Activated naive CD8-positive, alpha-beta T cell treated with anti-CD3 and anti-CD28 coated beads, Interleukin-2, amount 10 ng/mL, durations not matched to agents 7 days and 5 days (primary cell): ENCODE measurements at places on chromosomes 4 and X. TPM values are rescaled to one million over a fixed set of nuclear protein-coding genes. Genes with fewer than 3 reads are reported as not detected.
A peak's percentile ranks its signal among the peaks of the same experiment; 100 is the strongest.

DNA sequence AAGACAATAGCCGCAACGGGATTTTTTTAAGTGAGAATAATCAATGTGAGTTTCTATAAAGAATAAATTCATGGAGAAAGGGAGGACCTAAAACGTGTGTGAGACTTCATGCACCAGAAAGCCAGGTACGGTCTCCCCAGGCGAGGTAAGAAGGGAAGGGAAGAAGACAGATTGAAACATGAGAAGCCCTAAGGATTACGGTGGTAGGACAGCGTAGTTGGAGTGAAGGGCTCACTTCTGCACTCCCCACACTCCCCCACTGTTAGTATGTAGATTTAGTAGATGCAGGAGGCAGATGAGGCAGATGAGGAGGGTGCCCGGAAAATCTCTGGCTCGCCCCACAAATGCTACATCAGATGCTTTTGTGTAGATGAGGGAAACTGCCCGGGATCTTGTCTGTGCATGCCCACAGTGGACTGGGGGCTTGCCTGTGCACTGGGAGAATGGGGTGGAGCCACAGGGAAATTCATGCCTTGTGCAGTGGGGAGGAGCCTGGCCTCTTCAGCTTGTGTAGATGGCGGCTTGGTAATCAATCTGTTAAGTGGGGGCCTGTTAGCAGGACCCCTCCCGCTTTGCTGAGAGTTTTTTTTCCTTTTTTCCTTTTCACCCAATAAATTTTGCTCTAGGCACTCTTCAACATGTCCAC lies 1544.5 kb upstream of the TENM3 start:
- no peak for DNase-seq
- no peak overlapping the region for H3K27ac ChIP-seq
- H3K4me3 ChIP-seq = no peak overlapping the region
- no peaks in the 10 kb centered on the region for H3K4me1 ChIP-seq

- H3K27ac ChIP-seq = no peak overlapping the region
- H3K4me3 ChIP-seq = peak overlapping the region; percentile 48
- peaks cover 51% of the 10 kb centered on the region for H3K27me3 ChIP-seq
- DNase-seq = no peak
Measured at GRCh38 chrX:23332101-23332887, 2.4 kb upstream of the PTCHD1 start.

DNA sequence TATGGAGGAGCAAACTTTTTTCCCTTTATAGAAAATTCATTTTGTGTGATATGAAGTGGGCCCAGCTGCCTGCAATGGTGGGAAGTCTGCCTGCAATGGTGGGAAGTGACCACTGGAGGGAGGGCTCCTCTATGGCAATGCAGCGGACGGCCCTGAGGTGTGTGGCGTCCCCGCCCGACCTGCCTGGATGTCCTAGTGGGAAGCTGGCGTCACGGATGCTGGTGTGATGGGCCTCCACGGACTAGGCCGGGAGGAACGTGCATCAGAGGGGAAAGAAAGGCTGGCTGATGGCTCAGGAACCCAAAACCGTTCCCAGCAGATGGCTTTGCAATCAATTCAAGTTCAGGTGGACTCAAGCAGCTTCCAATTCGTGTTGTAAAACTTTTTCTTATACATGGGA lies 177.9 kb downstream of the AFAP1 start:
- peak; percentile 50 for DNase-seq
- H3K27ac ChIP-seq = no peak overlapping the region
- H3K4me3 ChIP-seq = no peak overlapping the region

DNA sequence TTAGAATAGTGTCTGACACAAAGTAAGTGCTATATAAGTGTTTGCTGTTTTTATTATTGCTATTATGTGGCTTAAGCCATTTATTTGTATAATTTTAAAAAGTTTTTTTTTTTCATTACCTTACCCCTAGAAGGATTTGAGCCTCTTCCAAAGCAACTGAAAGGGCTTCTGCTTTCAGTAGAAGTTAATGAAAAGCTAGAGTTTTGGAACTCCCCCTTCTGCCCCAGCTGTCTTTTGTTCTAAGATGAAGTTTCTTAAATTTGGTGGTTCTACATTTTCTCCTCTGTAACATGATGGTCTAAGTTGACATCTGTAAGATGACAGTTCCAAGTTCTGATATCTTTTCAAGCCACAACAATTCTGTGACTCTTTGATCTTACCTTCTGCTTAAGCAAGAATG lies 30.3 kb downstream of the FHIP1A start:
- H3K4me1 ChIP-seq = no peaks in the 10 kb centered on the region
- H3K27ac ChIP-seq = no peak overlapping the region
- no peak for DNase-seq
- no peak overlapping the region for H3K4me3 ChIP-seq
- no peaks in the 10 kb centered on the region for H3K36me3 ChIP-seq

DNA sequence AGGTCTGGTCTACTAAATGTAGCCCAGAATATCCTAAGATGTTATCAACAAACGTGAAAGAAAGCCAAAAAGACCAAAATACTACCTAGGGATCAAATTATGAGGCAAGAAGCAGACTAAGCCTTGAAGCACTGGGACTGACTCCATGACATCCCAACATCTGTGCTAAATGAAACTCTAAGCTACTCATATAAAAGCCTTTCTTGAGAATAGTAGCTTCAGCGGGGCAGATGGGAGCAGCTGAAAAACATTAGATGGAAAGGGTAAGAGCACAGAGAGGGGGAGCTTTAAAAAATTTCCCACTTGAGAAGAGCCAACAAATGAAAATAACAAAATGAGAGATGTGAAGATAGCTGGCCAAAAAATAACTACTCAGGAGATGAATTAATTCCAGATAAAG lies 81.7 kb downstream of the MAD2L1 start:
- no peaks in the 10 kb centered on the region for H3K36me3 ChIP-seq
- H3K27me3 ChIP-seq = no peaks in the 10 kb centered on the region
- H3K4me3 ChIP-seq = no peak overlapping the region

DNA sequence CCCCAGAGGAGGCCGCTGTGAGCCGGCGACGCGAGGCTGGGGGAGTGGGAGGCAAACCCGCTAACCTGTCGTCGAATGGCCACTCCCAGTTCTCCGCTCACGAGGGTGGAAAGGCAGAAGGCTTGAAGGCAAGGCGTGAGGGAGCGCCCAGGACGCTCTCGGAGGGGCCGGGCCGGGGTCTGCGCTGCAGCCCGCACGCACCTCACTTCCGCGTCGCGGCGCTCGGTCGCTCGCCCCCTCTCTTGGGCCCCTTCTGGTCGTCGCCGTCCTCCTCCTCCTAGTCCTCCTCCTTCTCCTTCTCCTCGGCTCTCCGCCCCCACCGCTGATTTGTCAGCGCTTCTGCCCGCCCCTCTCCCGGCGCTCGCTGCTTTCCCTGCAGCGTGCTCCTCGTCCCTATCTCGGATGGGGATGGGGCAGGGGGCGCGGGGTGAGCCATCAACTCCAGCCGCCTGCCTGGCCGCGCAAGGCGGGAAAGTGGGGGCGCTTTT lies at the start of gene SNCA:
Gene SNCA (minus strand): TSS at position 265 of the 488 bp plus-strand sequence. CDS start 1,494 bp downstream, outside the sequence.
- H3K27ac ChIP-seq = peak within 1 kb of the TSS; percentile 17
- H3K4me3 ChIP-seq = peak within 1 kb of the TSS; percentile 82
- peaks cover 22% of the 10 kb centered on the region for H3K4me1 ChIP-seq
- H3K27me3 ChIP-seq = peaks cover 69% of the 10 kb centered on the region

DNA sequence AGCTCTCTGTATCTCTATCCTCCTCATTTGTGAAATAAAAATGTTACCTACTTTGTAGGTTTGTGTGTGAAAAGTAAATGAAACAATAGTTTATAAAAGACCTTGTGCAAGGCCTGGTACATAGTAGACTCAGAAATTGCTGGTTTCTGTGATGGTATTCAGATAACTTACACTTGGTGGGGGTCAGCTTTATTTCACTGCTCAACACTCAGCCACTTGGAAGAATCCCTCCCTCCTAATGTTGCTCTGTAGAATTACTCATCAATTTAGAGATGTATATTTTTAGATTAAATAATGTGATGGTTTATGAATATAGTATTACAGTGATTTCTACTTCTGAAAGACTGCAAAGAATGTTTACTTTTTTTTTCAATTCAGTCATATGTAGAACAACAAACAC lies 32.7 kb downstream of the SMARCAD1 start:
- no peaks in the 10 kb centered on the region for H3K27me3 ChIP-seq
- H3K4me1 ChIP-seq = no peaks in the 10 kb centered on the region
- no peak overlapping the region for H3K4me3 ChIP-seq
- H3K27ac ChIP-seq = no peak overlapping the region

DNA sequence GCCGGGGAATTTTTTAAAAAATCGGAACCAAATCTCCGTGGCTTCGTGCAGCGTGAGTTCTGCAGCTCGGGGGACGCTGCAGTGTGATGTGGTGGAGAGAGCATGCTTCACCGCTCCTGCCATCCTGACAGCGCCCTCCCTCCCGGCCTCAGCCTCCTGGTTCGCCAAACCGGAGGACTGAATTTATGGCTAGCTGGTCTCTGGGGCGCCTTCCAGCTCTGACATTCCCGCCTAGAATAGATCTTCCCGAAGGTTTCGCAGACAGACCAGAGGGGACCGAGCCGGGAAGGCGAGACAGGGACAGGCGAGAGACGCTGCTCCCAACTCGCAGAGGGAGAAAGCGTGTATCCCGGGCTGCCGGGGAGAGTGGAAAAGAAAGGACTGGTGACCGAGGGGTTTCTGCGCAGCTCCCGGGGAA lies 25.9 kb downstream of the HOPX start:
- H3K36me3 ChIP-seq = peaks cover 2% of the 10 kb centered on the region
- peak overlapping the region; percentile 88 for H3K4me3 ChIP-seq
- H3K4me1 ChIP-seq = peaks cover 51% of the 10 kb centered on the region
- H3K27me3 ChIP-seq = peaks cover 46% of the 10 kb centered on the region
- peak; percentile 42 for DNase-seq

DNA sequence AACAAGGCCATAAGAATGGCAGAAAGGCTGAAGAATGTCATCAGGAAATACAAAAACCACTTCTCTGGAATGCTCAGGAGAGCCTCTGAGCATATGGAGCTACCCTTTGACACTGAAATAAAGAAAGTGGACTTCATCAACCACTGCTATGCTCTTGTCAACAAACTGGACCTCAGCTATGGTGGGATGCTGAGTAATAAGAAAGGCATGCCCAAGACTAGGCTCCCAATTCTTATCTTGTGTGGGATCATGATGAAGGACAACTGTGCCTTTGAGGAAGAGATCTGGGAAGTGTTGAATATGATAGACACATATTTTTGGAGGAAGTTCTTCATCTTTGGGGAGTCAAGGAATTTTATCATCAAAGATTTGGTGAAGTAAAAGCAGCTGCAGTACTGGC lies 86.9 kb upstream of the MAGEB16 start:
- DNase-seq = no peak
- no peak overlapping the region for H3K4me3 ChIP-seq
- H3K27me3 ChIP-seq = no peaks in the 10 kb centered on the region
- H3K36me3 ChIP-seq = no peaks in the 10 kb centered on the region

GRCh38 chr4:165737309-165737972 lies 135.6 kb upstream of the TLL1 start:
- no peak for DNase-seq
- H3K4me1 ChIP-seq = no peaks in the 10 kb centered on the region
- H3K27me3 ChIP-seq = no peaks in the 10 kb centered on the region
- H3K4me3 ChIP-seq = no peak overlapping the region

DNA sequence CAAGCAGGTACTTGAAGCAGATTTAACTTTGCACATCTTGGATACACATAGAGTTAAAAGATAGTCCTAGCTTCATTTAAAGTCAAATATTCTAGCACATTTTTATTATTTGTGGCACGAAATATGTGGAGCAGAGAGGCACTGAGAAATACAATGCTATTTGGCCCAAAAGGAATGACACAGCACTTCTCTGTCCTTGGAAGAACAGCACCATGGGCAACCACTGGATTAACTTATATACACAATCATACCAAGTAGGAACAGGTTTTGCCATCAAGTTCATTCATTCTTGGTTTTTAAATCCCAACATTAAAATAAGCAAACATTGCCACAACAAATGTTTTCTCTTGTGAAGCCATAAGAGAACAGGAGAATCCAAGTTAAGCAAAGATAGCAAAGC lies 924 bp upstream of the ENAM start:
- DNase-seq = no peak
- H3K4me3 ChIP-seq = no peak overlapping the region
- H3K27me3 ChIP-seq = peaks cover 4% of the 10 kb centered on the region
- no peak overlapping the region for H3K27ac ChIP-seq

DNA sequence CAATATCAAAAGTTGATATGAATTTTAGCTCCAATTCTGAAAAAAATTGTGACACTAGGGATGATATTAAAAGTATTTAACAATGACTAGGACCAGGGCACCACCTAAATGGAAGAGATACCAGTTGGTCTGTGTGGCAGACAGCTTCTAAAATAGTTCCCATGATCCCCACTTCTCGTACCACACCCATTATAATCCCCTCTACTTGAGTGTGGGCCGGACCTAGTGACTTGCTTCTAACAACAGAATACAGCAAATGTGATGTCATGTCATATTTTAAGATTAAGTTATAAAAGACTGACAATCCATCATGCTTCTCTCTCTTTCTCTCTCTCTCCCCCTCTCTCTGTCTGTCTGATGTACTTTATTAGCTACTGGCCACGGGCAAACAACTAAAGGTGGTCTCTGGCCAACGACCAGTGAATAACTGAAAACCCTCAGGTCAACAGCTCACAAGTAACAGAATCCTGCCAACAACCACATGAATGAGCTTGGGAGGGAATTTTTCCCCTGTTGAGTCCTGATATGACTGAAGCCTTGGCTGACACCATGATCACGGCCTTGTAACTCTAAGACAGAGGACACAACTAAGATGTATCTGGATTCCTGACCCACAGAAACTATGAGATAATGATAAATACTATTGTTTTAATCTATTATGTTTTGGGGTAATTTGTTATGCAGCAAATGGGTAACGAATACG lies 34.4 kb downstream of the FAM13A start:
- H3K27ac ChIP-seq = no peak overlapping the region
- no peaks in the 10 kb centered on the region for H3K4me1 ChIP-seq
- H3K27me3 ChIP-seq = no peaks in the 10 kb centered on the region
- H3K36me3 ChIP-seq = no peaks in the 10 kb centered on the region
- no peak for DNase-seq
- H3K4me3 ChIP-seq = no peak overlapping the region

- peaks cover 9% of the 10 kb centered on the region for H3K4me1 ChIP-seq
- no peak for DNase-seq
- no peaks in the 10 kb centered on the region for H3K27me3 ChIP-seq
- H3K4me3 ChIP-seq = no peak overlapping the region
Measured at GRCh38 chr4:108446556-108446955, 173.8 kb upstream of the RPL34 start.

- H3K27ac ChIP-seq = peak overlapping the region; percentile 98
- no peak for DNase-seq
- H3K4me3 ChIP-seq = peak overlapping the region; percentile 95
- H3K4me1 ChIP-seq = peaks cover 38% of the 10 kb centered on the region
- H3K27me3 ChIP-seq = no peaks in the 10 kb centered on the region
Measured at GRCh38 chrX:124347242-124347641, 879 bp downstream of the SH2D1A start.

GRCh38 chrX:2311501-2311900 lies 189.3 kb downstream of the DHRSX start:
- H3K36me3 ChIP-seq = peaks cover 12% of the 10 kb centered on the region
- DNase-seq = no peak
- H3K4me1 ChIP-seq = no peaks in the 10 kb centered on the region
- H3K27ac ChIP-seq = no peak overlapping the region

GRCh38 chrX:111283446-111283845 lies 13.2 kb upstream of the CAPN6 start:
- H3K36me3 ChIP-seq = no peaks in the 10 kb centered on the region
- H3K4me3 ChIP-seq = no peak overlapping the region
- no peak overlapping the region for H3K27ac ChIP-seq
- no peaks in the 10 kb centered on the region for H3K4me1 ChIP-seq
- DNase-seq = no peak

RNF128 gene
- not detected for total RNA-seq

VEGFD gene
- not detected for total RNA-seq

ACE2 gene
- total RNA-seq = not detected

DMP1 gene
- total RNA-seq = not detected

SLC6A8 gene
- total RNA-seq = 1.9 TPM

C4orf51 gene
- not detected for total RNA-seq

RASGEF1B gene
- total RNA-seq = 8.2 TPM

USP17L18 gene
- not detected for total RNA-seq
